Activated CD4-positive, alpha-beta memory T cell treated with anti-CD3 and anti-CD28 coated beads, Interleukin-2, amount 10 ng/mL, durations not matched to agents 7 days and 5 days (primary cell): ENCODE measurements at places on chromosomes 1 and 21.

- H3K27me3 ChIP-seq: no peaks in the 10 kb centered on the region
- peaks cover 10% of the 10 kb centered on the region for H3K4me1 ChIP-seq
- DNase-seq: no peak
- H3K27ac ChIP-seq: no peak overlapping the region
- H3K4me3 ChIP-seq: no peak overlapping the region
Observed at GRCh38 chr1:229596925-229597699, 28.8 kb downstream of the TAF5L start.

- peaks cover 39% of the 10 kb centered on the region for H3K4me1 ChIP-seq
- no peak for DNase-seq
- no peak overlapping the region for H3K27ac ChIP-seq
- H3K4me3 ChIP-seq: no peak overlapping the region
Observed at GRCh38 chr1:26469558-26469957, 2.7 kb upstream of the HMGN2 start.

DNA sequence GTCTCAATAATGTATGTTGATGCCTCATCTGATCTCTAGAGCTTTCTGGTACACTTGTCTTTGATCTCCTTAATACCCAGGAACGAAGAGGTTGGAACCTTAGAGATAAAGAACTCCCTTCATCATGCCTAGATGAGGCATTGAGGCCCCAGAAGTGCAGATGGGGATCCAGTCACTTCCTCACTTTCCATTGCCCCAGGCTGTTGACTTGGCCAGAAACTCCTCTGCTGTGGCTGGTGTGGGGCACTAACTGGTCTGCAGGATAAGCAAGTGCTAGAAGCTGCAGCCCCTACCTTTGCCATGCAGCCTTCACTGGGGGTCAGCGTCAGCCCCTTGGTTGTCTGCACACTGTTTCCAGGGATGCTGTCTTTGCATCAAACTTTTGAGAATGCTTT is 49.9 kb downstream of the STUM start:
- peaks cover 10% of the 10 kb centered on the region for H3K27me3 ChIP-seq
- H3K27ac ChIP-seq: no peak overlapping the region
- no peaks in the 10 kb centered on the region for H3K36me3 ChIP-seq
- no peak for DNase-seq
- no peaks in the 10 kb centered on the region for H3K4me1 ChIP-seq

DNA sequence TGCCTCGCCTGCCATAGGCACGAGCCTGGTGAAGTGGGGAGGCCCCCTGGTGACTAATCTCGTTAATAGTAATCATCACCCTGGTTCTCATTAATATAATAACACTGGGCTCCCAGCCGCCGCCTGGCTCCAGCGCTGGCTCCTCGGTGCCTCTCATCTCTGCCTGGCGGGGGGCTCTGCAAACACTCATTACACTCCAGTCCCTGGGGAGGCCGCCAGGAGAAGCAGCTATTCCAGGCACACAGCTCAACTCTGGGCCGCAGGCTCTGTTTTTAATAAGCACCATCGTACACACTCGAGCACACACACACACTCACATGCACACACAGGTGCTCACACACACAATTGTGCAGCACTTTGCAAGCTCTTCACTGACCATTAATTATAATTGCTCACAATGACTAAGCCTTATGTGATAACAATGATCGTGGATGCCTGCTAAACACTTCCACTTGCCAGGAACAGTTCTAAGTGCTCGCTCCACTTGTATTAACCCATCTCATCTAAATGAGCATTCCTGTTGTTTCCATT is 52.2 kb downstream of the SDC3 start:
- no peaks in the 10 kb centered on the region for H3K4me1 ChIP-seq
- H3K27ac ChIP-seq: no peak overlapping the region
- H3K27me3 ChIP-seq: peaks cover 18% of the 10 kb centered on the region
- no peak for DNase-seq
- H3K4me3 ChIP-seq: no peak overlapping the region
